T-helper 2 cell treated with Interferon-gamma antibody and Interleukin-4, amounts not matched to agents 5 μg/mL and 100 μg/mL, for 36 hours (primary cell): ENCODE measurements at places on chromosomes 16 and 17.

- DNase-seq = no peak
Measured at GRCh38 chr17:69287168-69287567, 39.8 kb downstream of the ABCA5 start.

DNA sequence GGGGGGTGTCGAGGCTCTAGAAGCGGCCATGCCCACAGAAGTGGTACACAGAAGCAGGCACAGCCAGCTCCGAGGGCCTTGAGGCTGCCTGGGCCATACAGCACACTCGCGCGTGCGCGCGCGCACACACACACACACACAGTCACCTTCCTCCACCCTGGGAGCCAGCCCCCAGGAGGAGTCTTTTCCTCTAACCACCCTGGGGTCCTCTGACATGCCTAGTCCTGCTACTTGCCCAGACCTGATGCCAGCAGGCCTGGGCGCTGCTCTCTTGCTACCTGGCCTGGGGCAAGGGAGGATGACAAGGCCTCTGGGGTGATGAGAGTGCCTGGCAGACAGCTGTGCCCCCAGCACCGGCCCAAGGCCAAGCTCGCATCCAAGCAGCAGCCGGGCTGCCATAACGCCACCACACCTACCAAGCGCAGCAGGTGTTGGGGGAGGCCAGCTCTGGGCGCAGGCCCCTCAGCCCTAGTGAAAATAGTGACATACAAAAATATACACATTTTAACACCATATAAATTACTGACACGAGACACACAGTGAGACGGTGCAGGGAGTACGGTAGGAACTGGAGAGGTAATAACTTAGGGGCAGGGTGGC lies 41.1 kb downstream of the TSC2 start:
- DNase-seq = no peak

GRCh38 chr17:16050844-16051243 lies 51.2 kb downstream of the TTC19 start:
- DNase-seq = no peak

DNA sequence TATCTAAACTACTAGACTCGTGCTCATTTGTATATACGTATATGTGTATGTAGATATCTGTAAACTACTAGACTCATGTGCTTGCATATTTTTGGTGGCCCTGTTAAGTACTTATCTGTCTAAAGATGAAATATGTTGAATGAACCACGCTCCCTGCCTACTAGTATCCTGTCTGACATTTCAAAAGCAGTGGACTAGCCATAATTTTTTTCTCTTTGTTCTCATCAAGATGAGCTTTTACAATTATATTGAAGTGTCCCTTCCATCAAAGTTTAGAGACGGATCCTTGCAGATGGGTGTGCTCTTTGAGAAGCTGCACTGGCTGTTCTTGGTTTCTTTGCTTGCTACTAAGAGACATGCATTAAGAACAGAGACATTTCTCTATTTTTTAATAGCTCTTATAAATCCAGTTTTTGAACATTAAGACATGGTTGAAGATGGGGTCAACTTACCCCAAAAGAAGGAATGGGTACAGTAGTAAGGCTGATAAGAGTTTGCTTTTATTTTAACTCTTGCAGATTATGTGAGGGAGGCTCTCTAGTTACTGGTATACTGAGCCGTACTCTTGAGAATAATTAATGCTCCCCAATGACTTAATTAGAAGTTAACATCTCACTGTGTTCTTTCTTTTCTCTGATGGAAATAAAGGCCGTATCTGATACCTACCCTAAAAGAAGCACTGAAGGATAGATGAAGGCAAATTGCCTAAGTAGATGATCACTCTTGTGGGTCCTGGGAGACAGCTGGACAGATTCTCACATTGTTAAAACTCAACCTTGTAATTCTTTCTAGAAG lies 3.4 kb downstream of the CNTNAP4 start:
- no peak for DNase-seq

- no peak for DNase-seq
Measured at GRCh38 chr16:66740010-66740409, 11.4 kb downstream of the DYNC1LI2 start.

GRCh38 chr17:17877529-17878358 lies 41.0 kb upstream of the SREBF1 start:
- DNase-seq = no peak

DNA sequence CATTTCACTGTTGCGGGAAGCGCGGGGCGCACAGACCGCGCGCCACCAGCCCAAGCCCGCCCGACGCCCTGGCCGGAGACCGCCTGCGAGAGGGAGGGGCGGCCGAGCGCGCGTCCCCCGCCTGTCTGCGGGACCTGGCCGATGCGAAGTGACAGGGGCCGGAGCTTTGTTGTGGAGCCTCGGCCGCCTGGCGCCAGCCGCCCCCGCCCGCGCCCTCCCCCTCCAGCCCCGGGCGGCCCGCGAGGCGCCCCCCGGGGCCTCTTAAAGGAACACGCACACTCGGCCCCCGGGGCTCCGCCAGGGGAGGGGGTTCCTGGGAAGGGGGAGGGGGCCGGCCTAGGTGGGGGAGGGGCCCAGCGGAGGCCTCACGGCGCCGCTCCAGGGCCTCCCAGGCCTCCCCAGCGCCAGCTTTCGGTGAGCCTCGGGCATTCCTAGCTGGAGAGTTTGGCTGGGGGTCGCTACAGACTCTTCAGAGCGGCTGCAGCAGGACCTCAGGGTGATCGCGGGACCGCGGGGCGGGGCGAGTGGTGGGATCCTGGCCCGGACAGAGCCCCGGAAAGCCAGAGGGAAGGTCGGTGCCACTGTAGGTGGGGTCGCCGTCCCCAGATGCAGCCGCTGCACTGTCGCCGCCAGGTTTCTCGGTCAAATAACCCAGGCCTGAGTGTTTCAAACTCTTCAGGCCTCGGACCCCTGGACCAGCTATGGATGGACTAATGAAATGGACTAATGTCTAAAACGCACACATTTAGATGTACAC lies 2.4 kb upstream of the TBX2 start:
- DNase-seq = no peak

DNA sequence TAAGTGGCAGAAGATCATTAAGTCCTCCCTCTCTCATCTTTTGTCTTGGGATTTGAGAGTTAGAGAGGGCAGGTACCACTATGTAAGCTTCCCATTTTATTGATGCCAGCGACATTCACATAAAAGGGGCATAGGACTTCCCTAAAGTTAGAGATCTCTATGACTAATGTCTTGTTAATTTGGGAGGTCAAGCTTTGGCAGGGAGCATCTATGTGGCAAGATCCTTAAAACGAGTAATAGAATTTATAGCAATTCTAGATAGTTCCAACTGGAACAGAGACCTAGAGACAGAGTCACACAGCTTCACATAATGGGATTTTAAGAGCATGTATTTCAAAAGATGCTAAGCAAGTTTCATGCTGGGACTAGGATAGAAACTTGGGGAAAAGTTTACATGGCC lies 308.0 kb downstream of the MAP2K6 start:
- no peak for DNase-seq

DNA sequence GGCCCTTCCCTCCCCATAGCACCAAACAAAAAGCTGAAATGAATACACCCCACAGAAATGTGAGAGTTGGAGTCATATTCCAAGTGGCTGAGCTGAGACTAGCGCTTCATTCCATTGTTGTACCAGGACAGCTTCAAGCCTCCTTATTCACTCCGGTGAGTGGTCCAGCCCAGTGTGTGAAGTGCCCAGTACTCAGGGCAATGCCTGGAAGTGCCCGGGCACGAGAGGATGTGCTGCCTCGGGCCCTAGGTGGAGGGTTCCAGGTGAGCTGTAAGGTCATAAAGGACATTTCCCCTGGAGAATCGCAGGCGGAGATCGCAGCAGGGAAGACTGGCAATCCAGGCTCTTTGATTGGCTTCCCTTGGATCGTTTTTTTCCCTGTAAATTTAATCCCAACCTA lies 5.4 kb upstream of the CYLD start:
- DNase-seq = no peak

- DNase-seq = no peak
Measured at GRCh38 chr17:10297691-10298090, 75.1 kb downstream of the MYH13 start.

- no peak for DNase-seq
Measured at GRCh38 chr16:27387724-27388123, 14.2 kb upstream of the IL21R start.

GRCh38 chr17:753418-753817 lies 1.4 kb upstream of the GEMIN4 start:
- DNase-seq = no peak
